A172 (cell line): ENCODE measurements at places on chromosomes 6 and 20. TPM values are rescaled to one million over a fixed set of nuclear protein-coding genes. Genes with fewer than 3 reads are reported as not detected.

The LST1 gene
- not detected in 2 replicates for total RNA-seq

- DNase-seq, result peak; percentile 27
Observed at GRCh38 chr20:10217721-10218410, 764 bp upstream of the SNAP25 start.

GRCh38 chr20:62845416-62846160, 16.0 kb downstream of the TCFL5 start:
- DNase-seq, result no peak

DNA sequence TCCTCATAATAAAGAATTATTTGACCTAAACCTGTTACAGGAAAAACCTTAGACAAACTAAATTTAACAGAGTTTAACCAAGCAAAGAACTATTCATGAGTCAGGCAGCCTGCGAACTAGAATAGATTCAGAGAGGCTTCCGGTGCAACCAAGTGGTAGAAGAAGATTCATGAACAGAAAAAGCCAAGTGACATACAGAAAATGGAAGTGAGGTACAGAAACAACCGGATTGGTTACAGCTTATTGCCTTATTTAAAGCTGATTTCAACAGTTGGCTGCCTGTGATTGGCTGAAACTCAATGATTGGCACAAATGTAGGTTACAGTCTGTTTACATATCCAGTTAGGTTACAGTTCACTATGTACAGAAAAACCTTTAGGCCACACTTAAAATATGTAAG, 10.1 kb downstream of the PPP1R3G start:
- DNase-seq, result no peak

The ADRM1 gene
- total RNA-seq, result 329 and 402 TPM in 2 replicates

- peak; percentile 10 for DNase-seq
Observed at GRCh38 chr6:105896052-105896820, 189.9 kb upstream of the PRDM1 start.

The PRPH2 gene
- total RNA-seq, result not detected in 2 replicates

DNA sequence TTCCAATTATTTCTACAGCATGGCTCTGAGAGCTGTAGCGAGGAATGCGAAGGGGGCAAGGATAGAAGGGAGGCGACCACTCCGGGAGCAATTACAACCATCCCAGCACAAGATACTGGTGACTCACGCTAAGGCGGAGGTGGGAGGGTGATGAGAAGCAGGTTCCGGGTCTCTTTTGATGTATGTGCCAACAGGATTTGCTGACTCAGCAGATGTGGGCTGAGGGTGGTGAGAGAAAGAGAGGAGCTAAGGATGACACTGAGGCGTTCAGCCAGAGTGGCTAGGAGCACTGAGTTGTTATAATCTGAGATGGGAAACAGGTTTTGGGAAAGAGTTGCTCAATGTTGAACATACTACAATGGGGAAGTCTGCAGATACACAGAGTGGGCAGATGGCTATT, 9.3 kb upstream of the TXNDC5 start:
- DNase-seq, result peak; percentile 56

DNA sequence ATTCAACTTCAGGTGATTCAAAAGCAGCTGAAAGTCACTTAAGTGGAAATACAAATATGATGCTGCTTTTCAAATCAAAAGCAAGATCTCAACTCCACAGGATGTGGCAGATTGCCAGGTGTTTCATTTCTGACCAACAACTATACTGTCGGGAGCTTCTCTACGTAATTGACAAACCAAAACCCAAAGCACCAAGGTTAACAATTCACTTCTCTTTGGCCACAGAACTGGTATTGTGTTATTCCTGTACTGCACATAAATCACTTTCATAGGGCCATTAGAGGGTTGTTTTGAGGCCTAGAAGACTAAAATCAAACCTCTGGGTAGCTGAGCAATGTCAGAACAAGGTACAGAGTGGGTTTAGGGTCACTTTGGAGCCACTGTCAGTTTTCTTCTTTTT, 169.7 kb downstream of the HAO1 start:
- DNase-seq, result no peak

- DNase-seq, result peak; percentile 90
Observed at GRCh38 chr20:17873410-17874270, 95.0 kb downstream of the SNX5 start.

DNA sequence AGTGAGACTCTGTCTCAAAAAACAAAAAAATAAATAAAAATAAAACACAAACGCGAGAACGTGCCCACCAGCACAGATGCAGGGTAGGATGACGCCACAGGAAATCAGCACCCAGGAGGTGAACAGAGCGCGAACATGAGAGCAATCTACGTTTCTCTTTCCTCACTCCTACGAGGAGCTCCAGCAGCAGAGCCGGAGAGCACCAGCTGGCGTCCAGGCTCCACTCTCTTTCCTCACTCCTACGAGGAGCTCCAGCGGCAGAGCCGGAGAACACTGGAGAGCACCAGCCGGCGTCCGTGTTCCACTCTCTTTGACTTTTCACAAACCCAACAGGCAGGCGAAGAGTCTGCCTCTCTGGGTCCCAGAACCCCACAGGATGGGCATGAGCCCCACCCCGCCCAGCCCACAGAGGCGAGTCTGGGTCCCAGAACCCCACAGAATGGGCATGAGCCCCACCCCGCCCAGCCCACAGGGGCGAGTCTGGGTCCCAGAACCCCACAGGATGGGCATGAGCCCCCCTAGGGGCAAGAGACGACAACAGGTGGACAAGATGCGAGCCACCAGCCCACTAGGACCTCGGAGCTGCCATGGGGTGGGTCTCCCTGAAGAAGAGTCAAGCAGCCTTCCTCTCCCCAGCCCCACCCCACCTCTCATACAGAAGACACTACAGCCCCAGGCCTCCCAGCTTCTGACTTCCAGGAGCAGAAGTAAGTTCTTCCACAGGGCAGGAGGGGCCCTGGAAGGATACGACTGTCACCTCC, 20.2 kb downstream of the ZBTB46 start:
- DNase-seq, result no peak

GRCh38 chr6:169720207-169720855, 4.0 kb downstream of the PHF10 start:
- DNase-seq, result no peak

The BPHL gene
- 22.8 and 25.2 TPM in 2 replicates for total RNA-seq

DNA sequence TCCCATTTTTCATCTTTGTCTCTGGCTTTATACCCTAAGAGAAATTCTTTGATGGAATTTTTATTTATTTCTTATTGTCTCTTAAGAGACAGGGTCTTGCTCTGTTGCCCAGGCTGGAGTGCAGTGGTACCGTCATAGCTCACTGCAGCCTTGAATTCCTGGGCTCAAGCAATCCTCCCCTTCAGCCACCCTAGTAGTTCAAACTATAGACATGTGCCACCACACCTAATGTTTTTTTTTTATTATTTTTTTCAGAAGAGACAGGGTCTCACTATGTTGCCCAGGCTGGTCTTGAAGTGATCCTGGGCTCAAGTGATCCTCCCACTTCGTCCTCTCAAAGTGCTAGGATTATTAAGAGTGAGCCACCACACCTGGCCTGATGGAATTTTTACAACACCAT, 40.5 kb downstream of the FKBP5 start:
- no peak for DNase-seq

DNA sequence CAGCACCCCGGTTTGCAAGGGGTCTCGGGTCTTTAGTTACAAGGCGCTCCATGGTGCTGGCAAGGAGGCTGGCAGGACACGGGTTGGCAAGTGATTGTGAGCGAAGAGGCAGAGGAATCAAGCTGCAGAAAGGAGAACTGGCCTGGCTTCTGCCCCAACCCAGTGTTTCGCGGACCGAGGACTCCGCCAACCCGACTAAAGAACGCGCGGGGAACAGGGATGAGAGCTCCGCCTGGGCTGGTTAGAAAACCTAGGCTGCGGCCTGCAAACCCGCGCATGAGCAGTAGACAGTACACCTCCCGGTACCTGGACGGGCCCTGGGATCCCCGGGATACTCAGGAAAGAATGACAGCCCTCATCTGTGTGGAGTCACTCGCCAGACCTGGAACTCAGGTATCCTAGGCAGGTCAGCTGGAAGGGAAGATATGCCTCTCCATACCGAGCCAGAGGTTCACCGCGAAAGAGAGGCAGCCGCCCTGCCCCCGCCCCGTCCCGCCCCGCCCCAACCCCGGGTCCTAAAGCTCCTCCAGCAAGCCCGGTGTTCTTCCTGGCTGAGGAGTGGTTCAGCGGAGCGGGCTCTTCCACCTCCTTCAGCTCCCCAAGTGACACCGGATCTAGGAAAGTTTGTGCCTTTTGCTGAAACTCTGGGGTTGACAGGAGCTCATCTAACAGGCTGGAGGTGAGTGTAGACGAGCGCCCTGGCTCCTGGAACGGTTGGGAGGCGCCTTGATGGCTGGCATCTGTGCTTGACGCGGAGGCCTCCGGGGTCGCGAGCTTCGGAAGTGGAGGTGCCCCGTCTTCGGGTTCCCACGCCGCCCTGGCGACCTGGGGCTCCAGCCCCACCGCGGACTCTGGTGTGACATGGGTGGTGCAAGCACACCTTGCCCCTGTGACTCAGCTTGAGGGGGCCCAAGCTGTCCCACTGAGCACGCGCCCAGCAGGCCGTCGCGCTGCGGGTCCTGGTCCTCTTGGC, 1847.3 kb upstream of the DEFB115 start:
- no peak for DNase-seq

The ARID1B gene
- total RNA-seq, result 13.8 and 14.4 TPM in 2 replicates

DNA sequence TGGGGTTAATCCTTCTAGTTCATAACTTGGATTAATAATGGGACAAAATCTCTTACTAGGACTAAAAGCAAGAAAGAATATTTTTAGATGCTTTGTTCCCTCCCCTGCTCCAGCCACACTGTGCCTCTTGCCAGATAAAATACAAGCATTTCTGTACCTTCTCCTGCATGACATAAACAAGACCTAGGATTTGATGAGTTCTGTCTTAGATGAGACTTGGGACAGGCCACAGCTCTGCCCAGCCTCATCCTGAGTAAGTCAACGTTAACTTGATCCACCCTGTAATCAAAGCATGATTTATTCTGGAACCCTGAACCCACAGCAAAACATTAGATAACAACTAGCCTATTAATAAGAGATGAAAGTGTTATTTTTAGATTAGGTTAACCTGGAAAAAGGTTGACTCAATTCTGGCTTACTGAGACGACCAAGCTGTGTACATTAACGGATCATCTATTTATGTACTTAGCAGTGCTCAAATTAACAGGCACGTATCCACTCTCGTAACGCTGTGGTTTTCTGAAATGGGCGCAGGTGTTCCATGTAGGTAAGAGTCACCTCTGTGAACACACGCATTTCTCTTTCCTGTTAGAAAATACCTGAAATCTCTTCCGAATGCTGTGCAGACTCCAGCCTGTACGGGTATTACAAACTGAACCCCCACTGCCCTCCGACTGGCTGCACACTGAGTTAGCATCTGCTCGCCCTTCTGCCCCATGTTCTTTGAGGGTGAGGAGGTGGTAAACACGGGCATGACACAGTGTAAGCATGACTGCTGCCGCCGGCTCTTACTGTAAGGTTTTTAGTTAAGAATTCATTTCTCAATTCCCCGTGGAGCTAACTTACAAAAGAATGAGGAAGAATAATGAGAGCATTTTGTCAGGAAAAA, 132.1 kb upstream of the FOXQ1 start:
- no peak for DNase-seq

- no peak for DNase-seq
Observed at GRCh38 chr6:139508576-139508975, 134.1 kb upstream of the CITED2 start.
